ENCODE measurements at places on chromosomes 1 and 21. TPM values are rescaled to one million over a fixed set of nuclear protein-coding genes. Genes with fewer than 3 reads are reported as not detected.

RNU1-3 gene
- total RNA-seq: not detected

ATP1A4 gene
- not detected for total RNA-seq

VCAM1 gene
- total RNA-seq: not detected

NBPF12 gene
- total RNA-seq: 5.8 TPM

RHOU gene
- total RNA-seq: 4.3 TPM

OR10Z1 gene
- not detected for total RNA-seq

IGFN1 gene
- 0.82 TPM for total RNA-seq

JAM2 gene
- total RNA-seq: not detected

PRKCZ gene
- total RNA-seq: 10.3 TPM

LCE2A gene
- not detected for total RNA-seq

C1orf210 gene
- total RNA-seq: not detected

HSPA6 gene
- total RNA-seq: 1.1 TPM

CFHR2 gene
- total RNA-seq: not detected

SPRR1A gene
- not detected for total RNA-seq

UBXN11 gene
- 17.2 TPM for total RNA-seq

TNFAIP8L2 gene
- total RNA-seq: not detected

DYNLT5 gene
- total RNA-seq: not detected

CA14 gene
- not detected for total RNA-seq

SMG7 gene
- total RNA-seq: 36.1 TPM

KRTAP23-1 gene
- not detected for total RNA-seq

DNAJC6 gene
- total RNA-seq: 8.0 TPM

INSRR gene
- total RNA-seq: not detected

CFAP141 gene
- total RNA-seq: not detected

NKAIN1 gene
- total RNA-seq: 1.3 TPM

NBPF6 gene
- total RNA-seq: 0.26 TPM

All from A549 treated with ZK216348 at 1 μM for 4 hours (cell line).